ENCODE measurements at places on chromosomes 5 and 9.

DNA sequence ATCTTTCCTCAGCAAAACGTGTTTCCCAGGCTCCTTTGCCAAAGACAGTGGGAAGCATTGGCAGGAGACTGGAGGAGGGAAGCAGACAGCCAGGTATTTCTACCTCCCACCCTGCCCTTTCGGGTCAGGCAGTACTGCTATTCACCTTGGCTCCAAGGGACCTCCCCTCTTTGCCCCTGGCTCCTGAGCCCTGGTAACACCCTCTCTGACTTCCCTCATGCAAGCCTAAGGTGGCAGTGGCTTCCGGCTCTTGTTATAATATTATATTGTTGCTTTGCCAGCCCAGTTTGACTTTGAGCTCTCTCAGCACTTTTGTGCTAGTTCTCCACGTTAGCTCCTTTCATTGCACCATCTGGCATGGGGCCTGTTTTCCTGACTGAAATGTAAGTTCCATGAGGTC, 81.6 kb upstream of the IFNK start:
- DNase-seq, result peak; percentile 23

DNA sequence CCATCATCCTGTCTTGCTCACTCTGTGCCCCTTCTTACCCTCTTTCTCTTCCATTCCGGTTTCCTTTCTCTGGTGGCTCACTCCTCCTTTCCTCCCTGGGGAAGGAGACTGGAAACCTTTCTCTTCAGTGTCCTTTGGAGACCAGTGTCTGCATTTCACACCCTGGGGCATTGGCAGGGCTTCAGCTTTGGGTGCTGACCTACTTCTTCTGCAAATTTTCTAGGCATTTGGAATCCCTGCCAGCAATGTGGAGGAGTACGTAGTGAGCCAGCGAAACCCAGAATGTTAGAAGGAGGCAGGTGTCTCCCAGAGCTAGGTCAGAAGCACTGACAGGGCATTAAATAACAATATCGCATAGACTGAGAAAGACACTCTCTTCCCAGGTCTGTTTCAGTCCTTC, 122.2 kb downstream of the SLC28A3 start:
- DNase-seq, result peak; percentile 46

DNA sequence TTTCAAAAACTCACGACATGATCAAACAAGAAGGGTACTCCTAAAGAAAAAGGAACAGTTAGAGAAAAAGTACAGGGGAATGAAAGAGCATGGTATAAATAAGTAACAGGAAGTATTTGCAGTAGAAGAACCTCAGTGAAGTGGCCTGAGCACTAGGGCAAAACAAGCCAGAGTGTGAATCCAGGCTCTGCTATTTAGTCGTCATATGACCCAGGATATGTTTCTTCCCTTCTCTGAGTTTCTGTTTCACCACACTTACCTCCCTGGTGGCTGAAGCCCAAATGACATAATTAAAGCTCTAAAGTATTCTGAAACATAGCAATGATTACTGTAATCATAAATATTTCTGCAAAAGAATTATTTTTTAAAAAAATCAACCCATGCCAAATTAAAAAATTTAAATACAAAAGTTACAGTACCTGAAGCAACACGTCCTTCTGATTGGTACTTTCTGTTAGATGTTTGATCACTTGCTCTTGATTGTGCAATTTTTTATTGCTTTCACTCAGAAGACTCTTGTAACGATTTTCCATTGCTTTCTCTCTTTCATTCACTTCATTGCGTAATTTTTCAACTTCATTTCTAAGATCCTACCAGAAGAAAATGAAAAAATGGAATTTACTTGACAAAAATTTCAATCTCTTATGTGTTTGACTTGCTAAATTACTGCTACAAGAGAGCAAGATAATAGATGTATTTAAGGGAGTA, 88.9 kb downstream of the CDK5RAP2 start:
- DNase-seq, result no peak

GRCh38 chr9:16252616-16253015, 617.9 kb downstream of the BNC2 start:
- DNase-seq, result no peak

GRCh38 chr5:93921001-93921400, 179.6 kb upstream of the POU5F2 start:
- no peak for DNase-seq

DNA sequence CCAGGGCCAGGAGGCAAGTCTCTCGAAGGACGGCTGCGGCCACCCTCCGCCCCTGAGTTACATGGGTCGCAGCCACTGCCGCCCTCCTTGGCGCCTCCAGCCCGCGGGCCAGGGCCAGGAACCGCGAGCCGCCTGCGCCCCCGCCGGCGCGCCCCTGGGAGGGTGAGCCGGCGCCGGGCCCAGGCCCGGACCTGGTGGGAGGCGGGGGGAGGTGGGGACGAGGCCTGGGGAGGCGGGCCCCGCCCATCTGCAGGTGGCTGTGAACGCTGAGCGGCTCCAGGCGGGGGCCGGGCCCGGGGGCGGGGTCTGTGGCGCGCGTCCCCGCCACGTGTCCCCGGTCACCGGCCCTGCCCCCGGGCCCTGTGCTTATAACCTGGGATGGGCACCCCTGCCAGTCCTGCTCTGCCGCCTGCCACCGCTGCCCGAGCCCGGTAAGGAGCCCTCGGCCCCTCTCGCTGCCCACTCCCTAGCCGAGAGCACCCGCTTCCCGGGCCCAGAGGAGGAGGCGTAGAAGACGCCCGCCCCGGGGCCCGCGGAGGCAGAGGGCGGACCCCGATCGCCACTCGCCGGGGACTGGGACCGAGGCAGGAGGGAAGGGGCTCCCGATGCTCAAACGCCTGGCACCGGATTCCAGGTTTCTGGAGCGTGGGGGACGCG, at the start of gene ASS1:
Gene ASS1 (plus strand): TSS at position 397 of the 657 bp plus-strand sequence. CDS start 7,268 bp downstream, outside the sequence.
- peak; percentile 75 for DNase-seq

- DNase-seq, result no peak
These were observed 38.7 kb upstream of the PRLR start for GRCh38 chr5:35269006-35269405.

- DNase-seq, result peak; percentile 65
These were observed 245.4 kb downstream of the MPDZ start for GRCh38 chr9:13033959-13034693.

- no peak for DNase-seq
These were observed 139.7 kb downstream of the C5orf15 start for GRCh38 chr5:133828722-133829121.

DNA sequence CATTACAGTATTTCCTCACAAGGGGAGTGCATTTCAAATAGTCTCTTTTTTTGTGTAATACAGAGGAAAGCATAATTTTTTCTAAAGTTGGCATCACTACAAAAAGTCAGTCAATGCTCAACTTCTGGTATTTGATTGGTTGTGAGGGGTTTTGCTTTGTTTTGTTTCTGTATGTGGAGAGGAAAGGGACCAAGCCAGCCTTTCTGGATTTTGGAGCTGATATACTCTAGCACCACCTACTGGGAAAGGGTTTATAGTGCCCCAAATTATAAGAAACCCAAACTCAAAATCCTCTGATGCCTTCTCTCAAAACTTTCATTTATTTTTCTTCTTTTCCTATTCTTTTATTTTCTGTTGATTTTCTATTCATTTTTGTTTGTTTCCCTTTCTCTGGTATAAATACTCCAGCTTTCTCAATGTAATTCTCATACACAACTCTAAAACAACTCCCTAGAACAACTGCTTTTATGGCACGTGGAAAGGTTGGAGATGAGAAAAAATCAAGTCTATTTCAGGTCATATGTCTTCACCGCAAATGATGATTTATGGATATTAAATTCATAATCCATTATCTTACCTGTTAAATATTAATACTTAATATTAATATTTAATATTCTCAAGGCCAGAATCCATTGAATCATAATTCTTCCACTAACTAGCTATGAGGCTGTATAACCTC, 69.5 kb upstream of the ANXA1 start:
- peak; percentile 41 for DNase-seq

GRCh38 chr9:81132796-81133195, 556.6 kb downstream of the TLE1 start:
- DNase-seq, result no peak

- peak; percentile 91 for DNase-seq
These were observed at the start of gene TMEM38B for GRCh38 chr9:105694190-105694847. Gene TMEM38B (plus strand): TSS chr9:105694541. CDS start chr9:105694661, 120 bp downstream.

DNA sequence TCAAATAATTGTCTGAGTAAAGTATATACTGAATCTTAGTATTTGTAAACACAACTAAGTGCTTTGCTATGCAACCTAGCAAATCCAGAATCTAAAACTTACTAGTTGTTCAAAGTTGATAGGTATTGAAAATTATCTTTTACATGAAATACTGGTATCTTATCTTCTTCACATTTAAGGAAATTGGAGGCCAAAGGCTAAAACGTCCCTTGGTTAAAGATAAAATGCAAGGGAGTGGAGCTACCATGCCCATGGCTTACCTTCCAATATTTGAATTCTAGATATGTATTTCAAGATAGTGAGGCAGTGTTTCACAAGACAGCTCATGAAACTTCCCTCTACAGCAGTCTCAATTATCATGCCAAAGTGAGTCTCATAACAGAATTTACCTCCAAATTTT, 373.5 kb downstream of the KIAA0825 start:
- no peak for DNase-seq

GRCh38 chr5:149037817-149038216, 25.0 kb downstream of the SH3TC2 start:
- DNase-seq, result no peak

Measured in cerebellum (tissue), 4 donors.